ENCODE measurements at places on chromosomes 12 and 14.

DNA sequence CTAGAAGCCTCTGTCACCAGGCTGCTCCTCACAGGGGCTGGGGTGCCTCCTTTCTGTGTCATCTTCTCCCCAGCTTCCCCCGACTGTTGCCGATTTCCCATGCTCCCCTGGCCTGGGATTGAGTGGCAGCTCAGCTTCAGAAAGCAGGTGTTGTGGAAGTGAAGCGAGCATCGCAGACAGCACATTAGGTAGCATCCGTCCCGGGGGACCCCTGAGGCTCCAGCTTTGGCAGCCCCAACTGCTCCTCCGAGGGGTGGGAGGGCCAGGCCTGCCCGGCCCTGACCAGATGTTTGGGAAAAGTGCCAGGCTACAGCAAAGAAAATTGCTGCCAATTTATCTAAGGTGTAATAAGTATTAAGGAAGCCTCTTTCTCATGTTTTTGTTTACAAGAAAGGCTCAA, 1045.6 kb downstream of the BCL11B start:
- DNase-seq, result no peak

DNA sequence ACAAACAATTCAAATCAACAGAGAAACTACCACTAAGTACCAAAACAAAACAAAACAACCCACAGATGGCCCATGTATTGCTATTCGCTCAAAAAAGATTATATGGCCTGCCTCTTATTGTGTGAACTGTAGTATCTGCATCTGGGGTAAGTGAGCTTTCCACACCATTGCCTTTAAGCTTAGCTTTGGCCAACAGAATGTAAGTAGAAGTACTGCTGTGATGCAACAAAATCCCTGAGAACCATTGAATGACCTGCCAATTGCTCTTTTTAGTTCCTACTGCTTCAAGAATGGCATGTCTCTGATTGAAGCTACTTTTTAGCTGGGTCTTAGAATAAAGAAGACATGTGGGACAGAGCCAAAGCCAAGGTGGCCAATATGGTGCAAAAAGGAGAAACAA, 32.5 kb downstream of the PPFIA2 start:
- DNase-seq, result no peak

DNA sequence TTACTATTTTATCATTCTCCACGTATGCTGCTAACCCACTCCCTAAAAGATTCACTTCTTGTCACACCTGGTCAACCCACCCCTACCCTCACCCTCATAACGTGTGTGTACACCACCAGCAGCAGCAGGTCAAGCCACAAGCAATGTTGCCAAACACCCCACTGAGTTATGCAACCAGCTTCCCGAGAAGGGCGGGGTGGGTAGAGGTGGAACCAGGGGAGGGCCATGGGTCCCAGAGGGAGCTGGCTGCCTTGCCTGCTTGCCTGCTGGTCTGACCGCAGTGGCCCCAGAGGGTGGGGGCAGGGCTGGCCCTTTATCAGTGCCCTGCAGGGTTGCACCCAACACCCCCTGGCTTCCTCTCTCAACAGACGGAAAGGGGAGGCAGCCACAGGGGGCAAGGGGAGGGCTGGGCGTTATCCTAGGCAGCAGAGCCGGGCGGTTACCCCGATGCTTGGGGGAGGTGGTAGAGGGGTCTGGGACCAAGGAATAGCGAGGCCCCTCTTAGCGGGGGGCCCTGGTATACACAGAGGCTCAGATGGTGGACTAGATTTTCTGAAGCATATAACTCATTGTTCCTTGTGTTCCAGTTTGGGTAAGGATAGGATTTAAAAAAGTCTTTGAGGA, 3.5 kb upstream of the NFE2 start:
- peak; percentile 81 for DNase-seq

GRCh38 chr12:52704464-52704863, 1.1 kb upstream of the KRT77 start:
- DNase-seq, result no peak

- DNase-seq, result no peak
Measured at GRCh38 chr12:51959211-51959610, 7.7 kb downstream of the ACVR1B start.

DNA sequence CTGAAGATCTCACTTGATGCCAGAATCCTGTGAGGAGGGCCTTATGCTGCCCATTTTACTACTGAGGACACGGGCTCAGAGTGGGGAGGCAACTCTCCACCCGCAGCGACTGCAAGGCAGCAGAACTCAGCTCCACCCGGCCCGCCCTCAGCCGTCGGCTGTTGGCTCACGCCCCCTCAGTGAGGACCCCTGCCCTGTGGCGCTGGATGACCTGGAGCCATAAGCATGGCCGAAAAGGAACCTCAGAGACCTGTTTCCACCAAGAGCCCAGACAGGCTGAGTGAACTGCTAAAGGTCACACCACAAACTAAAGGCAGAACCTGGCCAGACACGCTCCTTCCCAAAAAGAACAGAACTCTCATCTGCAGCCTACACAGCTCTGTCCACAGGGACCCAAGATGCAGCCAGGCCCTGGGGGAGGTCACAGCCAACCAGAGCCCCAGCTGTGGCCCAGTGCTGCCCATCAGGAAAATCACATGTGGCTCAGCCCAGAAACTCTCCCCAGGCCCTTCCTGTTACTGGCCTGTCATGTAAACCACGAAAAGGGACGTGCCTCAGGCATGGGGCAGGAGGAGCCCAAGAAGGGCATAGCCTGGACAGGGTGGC, 32.8 kb downstream of the CCNK start:
- peak; percentile 13 for DNase-seq

- DNase-seq, result no peak
Measured at GRCh38 chr12:6552140-6552551, 3.7 kb downstream of the IFFO1 start.

DNA sequence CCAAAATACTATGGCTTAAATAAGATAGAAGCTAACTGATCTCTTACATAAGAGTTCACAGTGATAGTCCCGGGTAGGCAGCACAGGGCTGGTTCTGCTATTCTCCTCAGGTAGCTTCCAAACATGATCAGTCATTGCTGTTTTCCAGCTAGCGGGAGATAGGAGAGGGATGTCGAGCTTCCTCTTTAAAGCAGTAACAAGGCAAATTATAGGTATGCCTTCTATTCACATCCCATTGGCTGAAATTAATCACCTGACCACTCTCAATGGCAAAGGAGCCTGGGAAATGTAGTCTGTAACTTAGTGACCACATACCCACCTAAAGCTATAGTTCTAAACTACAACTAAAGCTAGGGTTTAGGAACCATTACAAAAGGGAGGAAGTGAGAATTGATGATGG, 34.5 kb upstream of the VRK1 start:
- peak; percentile 9 for DNase-seq

- no peak for DNase-seq
Measured at GRCh38 chr12:32828552-32828951, 68.0 kb downstream of the PKP2 start.

- no peak for DNase-seq
Measured at GRCh38 chr14:101862711-101863110, 101.2 kb downstream of the PPP2R5C start.

- no peak for DNase-seq
Measured at GRCh38 chr12:108778053-108778452, 46.7 kb upstream of the CORO1C start.

DNA sequence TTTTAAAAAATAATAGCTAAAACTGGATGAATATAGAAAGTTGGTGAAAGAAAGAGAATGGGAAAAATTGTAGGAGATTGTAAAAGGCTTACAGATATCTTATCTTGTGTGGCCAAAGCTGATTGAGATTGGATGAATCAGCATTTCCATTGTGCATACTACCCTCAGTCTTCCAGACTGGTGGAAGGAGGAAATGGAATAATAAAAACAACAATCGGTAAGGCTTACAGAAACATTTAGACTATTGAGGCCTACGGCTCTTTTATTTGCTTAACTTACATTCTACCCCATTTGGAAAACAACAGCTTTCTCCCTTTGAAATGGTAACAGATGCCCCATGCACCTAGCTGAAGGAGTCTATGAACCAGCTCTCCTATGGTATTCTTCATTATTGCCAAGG, 129.8 kb downstream of the PTPRB start:
- DNase-seq, result no peak

- no peak for DNase-seq
Measured at GRCh38 chr14:20412411-20412810, 890 bp downstream of the TEP1 start.

- no peak for DNase-seq
Measured at GRCh38 chr14:93957333-93957710, 19.0 kb downstream of the ASB2 start.

- no peak for DNase-seq
Measured at GRCh38 chr14:71286126-71286525, 378.9 kb downstream of the PCNX1 start.

- DNase-seq, result no peak
Measured at GRCh38 chr14:33359288-33359881, 420.7 kb downstream of the NPAS3 start.

DNA sequence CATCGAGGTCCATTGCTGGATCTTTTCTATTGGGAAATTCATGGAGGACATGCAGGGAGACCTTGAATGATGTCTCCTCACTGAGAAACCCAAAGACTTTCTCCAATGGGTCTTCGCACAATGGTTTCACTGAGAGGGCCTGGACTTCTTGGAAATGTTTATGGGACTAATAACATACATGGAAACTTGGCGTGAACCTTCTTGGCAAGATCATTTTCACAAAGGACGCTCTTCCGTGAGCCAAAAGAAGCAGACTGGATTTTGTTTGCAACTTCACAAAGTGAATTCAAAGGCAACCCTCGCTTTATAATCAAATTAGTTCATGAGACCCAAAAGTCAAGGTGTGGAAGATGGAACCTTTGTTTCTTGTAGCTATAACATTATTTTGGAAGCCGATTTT, 154.4 kb downstream of the TMEM132C start:
- no peak for DNase-seq

DNA sequence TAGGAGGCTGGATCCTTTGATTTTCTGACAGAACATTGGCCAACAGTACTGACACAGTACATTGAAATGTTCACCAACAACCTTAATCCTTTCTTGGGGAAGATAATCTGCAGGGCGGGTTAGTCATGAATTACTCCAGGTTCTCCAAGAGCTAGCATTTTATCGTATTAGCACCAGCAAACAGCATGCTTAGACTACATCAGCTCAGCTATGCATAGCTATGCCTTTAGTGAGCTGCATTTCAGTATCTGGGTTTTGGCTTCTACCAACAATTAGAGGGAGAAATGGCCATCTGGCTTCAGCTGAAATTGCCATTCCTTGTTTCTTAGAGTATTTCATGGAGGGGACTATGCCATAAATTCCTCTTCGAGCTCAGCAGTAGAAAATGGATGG, 33.8 kb downstream of the SAMD4A start:
- DNase-seq, result no peak

DNA sequence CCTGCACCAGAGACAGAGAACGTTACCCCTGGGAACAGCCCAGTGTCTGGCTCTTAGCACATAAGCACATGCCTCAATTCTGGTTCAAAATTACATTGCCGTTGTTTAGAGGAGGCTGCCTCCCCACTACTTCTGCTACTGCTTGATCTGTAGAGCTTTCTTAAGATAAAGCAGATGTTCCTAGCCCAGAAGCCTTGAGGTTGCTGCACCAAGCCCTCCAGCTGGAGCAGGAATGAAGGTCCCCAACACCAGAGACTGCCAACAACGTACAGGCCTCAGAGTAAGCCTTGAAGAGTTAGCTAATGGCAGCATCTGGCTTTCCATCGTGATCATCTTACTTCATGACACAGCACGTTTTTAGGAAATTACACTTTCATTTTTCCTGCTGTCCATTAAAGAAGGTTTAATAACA, 34.7 kb upstream of the AMIGO2 start:
- DNase-seq, result no peak

DNA sequence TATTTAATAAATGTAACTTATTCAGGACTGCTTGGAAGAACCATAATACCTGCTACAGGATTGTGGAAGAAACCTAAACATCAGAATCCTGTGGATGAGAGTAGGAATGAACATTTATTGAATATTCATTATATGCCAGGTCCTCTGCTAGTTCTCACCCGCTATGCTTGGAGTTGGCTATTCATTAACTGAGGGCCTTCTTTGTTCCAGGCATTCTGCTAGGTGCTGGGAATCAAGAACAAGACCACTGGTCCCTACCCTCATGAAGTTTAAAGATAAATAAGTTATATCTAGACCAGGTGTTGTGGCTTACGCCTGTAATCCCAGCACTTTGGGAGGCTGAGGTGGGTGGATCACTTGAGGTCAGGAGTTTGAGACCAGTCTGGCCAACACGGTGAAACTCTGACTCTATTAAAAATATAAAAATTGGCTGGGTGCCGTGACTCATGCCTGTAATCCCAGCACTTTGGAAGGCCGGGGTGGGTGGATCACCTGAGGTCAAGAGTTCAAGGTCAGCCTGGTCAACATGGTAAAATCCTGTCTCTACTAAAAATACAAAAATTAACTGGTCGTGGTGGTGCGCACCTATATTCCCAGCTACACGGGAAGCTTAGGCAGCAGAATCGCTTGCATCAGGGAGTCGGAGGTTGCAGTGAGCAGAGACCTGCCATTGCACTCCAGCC, 3.8 kb upstream of the TULP3 start:
- no peak for DNase-seq

DNA sequence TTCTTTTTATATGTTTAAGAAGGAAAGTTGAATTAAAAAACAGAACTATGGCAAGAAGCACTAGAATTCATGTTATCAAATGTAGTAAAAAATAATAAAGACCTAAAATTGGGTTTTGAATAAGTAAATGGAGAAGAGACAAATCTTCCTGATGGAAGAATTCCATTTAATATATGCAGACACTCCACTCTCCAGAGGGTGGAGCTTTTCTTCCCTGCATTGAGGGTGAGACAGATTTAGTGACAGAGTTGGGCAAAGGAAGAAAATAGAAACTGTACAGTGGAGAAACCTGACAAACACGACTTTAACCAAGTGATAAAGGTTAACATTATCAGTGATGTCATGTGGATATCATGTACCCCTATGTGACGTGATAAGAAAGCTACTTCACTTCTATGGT, 217.6 kb downstream of the PRKD1 start:
- DNase-seq, result no peak

- DNase-seq, result no peak
Measured at GRCh38 chr12:24903329-24904088, 45.4 kb downstream of the BCAT1 start.

- DNase-seq, result peak; percentile 33
Measured at GRCh38 chr14:51335531-51335930, 95.5 kb downstream of the TMX1 start.

- no peak for DNase-seq
Measured at GRCh38 chr12:113297621-113298471, 37.1 kb downstream of the SLC8B1 start.

Measured in body of pancreas (tissue), 4 donors.